GM10248 (cell line): ENCODE measurements at places on chromosomes 6 and 20.

- no peak for DNase-seq
Measured at GRCh38 chr6:32814145-32814544, 2.7 kb downstream of the HLA-DOB start.

DNA sequence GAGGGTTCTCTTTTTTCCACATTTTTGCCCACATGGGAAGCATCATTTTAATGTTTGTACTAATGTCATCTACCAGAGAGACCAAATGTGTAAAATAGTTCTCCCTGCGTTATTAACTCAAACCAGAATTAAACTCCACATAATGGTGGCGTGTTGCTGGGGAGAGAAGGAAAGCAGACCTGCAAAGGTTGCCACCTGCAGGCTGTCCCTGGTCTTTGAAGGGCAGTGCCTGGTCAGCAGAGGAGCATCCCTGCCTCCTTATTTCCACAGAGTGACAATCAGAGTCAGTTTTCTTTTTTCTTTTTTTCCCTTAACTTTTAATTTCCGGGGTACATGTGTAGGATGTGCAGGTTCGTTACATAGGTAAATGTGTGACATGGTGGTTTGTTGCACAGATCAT lies 214.5 kb downstream of the TBX18 start:
- no peak for DNase-seq

- DNase-seq: no peak
Measured at GRCh38 chr6:27770724-27771123, 141.5 kb downstream of the OR2B2 start.

DNA sequence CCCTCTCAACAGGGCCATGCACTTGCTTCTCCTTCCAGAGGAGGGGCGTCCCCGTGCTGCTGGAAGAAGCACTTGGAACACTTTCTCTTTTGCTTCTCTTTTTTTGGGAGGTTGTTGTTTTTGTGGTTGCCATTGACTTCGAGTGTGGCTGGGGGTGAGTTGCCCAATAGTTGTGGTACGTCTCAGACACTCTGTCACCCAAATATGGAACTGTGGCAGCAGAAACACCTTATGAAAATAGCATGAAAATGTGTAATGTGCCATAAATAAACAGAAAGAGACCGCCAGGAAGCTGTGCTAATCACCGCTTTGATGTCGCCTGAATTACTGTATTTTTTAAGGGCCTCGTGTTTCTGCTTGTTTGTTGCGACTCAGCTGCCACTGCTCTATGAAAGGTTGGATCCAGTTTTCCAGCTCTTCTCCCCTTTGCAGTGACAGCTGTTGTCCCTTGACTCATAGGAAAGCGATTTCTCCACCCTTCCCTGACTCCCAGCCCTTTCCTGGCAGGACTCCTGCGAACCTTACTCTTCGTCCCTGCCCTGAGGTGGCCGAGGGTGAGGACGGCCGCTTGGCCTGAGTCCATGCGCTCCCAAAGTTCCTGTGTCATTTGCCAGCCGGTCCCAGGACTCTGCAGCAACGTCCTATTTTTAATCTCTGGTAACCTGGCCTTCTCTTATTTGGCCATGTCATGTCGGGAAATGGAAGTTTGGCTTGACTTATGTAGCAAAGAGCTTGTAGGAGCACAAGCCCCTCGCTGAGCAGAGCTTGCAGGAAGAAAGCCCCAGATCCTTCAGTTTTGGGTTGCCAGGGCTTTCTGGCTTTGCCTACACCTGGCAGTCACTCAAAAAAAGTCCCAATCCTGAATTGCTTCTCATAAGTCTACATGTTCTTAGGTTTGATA lies 694.6 kb downstream of the QKI start:
- DNase-seq: no peak

DNA sequence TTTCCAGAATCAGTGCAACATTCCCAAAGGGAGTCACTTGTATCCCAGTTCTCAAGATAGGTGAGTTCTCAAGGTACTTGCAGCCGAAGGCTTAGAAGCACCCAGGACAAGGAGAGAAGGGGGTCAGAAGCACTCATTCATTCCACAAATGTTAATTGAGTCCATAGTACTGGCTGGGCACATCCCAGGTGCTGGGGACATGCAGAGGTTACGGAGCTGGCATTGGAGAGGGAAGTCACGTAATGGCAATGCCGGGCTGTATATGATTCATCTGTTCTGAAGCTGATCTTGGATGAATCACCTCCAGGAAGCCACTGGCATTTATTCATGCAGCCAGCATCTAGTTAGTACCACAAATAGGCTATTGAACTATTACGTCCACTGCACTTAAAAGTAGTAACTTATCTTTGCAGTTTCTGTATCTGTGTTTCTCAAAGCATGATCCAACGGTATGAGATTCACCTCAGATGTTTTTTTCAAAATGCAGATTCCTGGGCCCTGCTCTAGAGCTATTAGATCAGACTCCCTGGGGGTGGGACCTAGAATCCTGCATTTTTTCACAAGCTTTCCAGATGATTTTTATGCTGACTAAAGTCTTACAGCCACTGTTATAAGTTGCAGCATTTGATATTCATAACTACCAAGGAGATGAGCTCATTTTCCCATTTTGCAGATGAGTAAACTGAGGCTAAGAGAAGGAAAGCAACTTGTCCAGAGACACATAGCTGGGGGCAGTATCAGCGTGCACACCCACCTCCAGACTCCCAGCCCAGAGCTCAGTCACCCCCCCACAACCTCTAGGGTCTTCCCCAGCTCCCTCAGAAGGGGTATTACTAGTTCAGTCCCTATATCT lies 44.1 kb upstream of the ID1 start:
- no peak for DNase-seq
